ENCODE measurements at places on chromosomes 12 and 14.

DNA sequence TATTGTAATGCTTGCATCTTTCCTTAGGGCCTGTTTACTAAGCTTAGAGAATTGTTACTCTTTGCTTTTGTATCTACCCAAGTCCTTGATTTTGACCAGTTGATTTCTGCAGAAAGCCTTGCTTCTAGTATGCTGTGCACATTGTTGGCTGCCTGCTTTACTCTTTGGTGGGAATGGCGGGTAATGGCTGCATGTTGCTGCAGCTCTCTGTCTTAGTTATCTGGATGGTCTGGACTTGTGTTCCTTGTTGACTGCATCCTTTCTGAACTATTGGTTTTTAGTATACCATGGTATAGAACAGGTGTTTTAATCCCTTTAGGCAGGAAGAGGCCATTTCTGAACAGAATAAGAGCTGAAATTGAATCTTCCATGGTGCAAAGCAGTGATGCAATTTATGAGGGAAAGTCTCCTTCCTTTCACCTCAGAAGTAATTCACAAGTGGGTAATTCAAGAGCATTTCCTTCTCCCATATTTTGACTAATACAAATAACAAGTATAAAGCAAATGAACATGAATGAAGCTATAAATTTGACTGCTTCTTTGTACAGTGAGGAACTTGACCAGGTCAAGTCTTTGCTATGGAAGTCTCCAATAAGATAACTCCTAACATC is 466.4 kb downstream of the NPAS3 start:
- DNase-seq: no peak

- DNase-seq: no peak
These were observed 309.5 kb downstream of the ATXN7L3B start for GRCh38 chr12:74847169-74847568.

GRCh38 chr14:25350021-25350420 is 300.1 kb upstream of the STXBP6 start:
- DNase-seq: no peak

- DNase-seq: no peak
These were observed 14.7 kb upstream of the SLC25A3 start for GRCh38 chr12:98578821-98579220.

DNA sequence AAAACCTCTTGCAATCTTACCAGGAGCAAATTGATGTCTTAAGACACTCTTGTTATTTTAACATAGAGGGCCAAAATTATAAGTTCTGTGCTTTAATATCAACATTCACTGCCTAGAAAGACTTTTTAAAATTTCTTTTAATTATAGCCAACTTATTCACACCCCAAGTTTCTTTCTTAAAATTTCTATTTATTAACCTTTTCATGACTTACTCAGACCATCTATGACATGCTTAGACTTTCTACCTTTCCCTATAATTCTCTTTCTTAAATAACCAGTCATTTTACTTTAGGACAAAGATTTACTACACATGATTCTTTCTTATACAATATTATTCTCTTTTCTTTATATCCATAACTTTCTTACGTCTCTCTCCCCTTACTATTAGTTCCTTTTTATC is 220.4 kb downstream of the NUBPL start:
- DNase-seq: no peak

DNA sequence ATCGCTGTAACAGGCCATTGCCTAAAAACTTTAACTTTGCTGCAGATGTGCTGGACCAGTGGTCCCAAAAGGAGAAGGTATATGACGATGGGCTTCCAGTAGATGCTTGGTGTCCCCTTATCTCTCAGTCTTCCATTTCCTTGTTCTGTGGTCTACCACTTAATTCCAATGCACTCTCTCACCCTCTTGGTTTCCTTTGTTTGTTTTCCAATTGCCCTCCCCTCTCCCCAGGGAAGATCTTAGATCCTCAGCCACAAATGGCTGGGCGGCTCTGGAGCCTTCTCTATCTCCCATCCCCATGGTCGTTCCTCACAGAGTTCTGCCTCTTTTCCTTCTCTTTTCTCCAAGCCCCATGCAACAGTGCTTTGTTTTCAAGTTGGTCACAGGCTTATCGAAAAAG is 584 bp downstream of the ACSM4 start:
- no peak for DNase-seq

- DNase-seq: no peak
These were observed 14.9 kb downstream of the GPRC5D start for GRCh38 chr12:12936983-12937491.

- DNase-seq: no peak
These were observed 233.6 kb downstream of the MED13L start for GRCh38 chr12:116043659-116044535.

DNA sequence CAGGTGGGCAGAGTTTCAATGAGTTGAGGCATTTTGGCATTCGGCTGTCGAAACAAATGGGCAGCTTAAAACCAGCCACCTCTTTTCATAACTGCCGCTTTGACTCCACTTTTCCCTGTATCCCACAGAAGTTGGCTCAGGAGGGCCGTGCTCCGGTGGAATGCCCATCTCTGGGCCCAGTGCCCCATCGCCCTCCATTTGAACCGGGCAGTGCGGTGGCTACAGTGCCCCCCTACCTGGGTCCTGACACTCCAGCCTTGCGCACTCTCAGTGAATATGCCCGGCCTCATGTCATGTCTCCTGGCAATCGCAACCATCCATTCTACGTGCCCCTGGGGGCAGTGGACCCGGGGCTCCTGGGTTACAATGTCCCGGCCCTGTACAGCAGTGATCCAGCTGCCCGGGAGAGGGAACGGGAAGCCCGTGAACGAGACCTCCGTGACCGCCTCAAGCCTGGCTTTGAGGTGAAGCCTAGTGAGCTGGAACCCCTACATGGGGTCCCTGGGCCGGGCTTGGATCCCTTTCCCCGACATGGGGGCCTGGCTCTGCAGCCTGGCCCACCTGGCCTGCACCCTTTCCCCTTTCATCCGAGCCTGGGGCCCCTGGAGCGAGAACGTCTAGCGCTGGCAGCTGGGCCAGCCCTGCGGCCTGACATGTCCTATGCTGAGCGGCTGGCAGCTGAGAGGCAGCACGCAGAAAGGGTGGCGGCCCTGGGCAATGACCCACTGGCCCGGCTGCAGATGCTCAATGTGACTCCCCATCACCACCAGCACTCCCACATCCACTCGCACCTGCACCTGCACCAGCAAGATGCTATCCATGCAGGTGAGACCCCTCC is 5.0 kb upstream of the RNU7-1 start:
- DNase-seq: no peak

DNA sequence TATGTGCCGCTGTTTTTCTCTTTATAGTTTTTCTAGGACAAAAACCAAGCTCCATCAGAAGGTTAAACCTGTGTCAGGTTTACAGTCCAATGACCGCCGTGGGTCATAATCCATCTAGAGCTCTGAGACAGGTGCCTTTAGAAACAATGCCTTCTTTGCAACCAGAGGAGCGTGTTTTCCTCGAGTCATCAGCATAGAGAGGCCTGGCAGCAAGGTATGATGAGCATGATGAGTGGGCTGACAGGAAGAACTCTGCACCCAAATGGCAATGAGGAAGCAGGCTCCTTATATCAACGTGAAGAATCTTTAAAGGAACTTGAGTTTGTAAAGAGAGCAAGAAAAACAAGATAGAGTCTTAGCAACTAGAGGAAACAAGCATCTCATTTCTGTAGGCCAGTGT is 60.5 kb upstream of the NUDT4 start:
- no peak for DNase-seq

GRCh38 chr14:91424813-91425530 is 7.4 kb upstream of the CCDC88C start:
- no peak for DNase-seq

DNA sequence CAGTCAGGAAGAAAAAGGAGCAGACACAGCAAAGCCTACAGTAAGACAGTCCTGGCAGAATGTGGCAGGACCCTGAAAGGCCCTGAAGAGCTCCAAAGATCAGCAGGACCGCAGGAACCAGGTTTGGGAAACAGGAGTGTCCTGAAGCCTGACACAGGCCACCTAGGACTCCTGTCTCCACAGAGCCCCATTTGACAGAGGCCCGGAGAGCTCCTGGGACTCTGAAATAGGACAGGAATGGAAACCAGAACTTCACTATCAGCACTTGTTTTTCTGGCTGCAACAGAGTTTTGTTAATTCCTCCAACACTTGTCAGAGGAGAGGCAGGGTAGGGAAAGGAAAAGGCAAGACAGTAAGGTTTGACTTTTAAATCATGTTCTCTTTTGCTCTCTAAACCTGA is 12.9 kb downstream of the STXBP6 start:
- DNase-seq: no peak

- peak; percentile 51 for DNase-seq
These were observed 4.1 kb downstream of the CLEC2D start for GRCh38 chr12:9673404-9674225.

GRCh38 chr12:132774159-132774558 is 12.5 kb upstream of the ANKLE2 start:
- no peak for DNase-seq

DNA sequence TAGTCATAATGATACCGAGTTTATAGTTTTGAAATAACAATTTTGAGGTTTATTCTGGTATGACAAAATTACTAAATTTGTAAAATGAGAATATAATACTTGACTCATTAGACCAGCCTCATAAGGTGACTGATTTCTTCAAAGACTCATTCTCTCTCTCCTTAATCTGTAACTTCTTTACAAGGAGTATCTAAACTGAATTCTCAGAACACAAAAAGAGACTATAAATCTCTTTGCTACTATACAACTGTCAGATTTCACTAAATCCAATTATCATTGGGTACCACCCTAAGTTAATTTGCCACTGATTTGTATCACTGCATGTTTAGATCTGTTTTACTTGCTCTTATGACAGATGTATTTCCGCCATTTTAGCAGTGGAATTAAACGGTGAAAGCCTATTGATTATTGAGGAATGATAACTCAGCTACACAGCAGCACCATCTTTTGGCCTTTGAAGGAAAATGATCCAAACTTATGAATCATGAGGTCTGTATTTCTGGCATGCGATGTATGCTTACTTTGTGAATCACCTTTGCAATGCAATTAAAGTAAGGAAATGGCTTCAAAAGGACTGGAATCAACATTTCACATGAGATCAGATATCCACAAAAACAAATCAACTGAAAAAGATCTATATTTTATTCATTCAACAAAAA is 161.2 kb downstream of the RERGL start:
- DNase-seq: no peak

DNA sequence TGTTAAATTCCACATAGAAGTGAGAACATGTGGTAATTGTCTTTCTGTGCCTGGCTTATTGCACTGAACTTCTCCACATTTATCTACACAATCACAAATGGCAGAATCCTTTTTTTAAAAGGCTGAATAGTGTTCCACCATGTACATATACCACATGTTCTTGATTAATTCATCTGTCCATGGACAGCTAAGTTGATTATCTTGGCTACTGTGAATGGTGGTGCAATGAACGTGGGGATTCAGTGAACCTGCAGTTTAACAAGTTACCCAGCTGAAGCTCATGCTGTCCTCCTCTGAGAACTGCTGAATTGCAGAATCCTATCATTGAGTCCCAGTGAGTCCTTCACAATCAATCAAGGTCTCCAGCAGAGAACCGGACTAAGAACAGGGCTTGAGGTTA is 74.9 kb downstream of the TBK1 start:
- DNase-seq: no peak

DNA sequence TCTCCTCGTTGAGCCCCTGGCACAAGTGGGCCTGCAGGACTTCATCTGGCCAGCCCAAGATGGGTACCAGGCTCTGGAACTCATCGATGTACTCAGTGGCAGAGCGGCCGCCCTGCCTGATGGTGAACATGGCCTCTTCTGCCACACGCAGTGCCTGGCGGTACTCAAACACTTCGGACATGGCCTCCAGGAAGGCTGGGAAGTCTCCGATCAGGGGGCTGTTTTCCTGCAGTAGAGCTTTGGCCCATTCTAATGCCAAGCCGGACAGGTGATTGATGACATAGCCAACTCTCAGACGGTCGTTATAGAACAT is 19.8 kb downstream of the RTL1 start:
- no peak for DNase-seq

GRCh38 chr12:127542391-127542790 is 724.6 kb upstream of the TMEM132C start:
- DNase-seq: no peak

DNA sequence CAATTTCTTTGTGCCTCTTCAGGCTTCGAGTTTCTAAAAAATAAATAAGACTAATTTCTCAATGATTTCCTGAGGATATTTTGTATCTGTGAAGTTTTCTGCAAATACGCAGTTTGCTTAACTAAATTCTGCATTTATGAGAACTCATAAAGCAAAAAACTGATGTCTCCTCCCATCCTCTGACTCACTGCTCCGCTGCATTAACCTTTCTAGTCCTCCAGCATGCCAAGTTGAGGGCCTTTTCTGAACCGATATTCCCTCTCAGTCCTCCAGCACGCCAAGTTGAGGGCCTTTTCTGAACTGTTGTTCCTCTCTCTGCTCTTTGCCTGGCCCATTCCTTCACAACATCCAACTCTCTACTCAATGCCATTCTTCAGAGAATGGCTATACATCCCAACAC is 3.2 kb downstream of the IPO8 start:
- DNase-seq: no peak

DNA sequence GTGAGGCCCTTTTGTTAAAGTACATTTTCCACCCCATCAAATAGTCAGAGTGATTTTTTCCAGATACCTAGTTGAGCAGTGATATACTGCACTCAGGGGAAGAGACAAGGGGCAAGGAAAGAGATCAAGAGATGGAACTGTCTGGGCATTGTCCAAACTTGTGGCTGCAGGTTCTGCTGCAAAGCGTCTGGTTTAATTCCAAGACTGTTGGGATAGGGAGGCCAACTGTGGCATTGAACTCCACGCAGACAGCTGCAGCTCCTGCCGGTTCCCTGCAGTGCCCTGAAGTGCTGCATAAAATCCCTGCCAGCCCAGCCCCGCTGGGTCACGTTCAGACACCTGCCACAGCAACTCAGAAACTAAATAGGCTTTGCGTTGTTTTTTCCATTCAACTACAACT is 30.5 kb downstream of the RPH3A start:
- no peak for DNase-seq

DNA sequence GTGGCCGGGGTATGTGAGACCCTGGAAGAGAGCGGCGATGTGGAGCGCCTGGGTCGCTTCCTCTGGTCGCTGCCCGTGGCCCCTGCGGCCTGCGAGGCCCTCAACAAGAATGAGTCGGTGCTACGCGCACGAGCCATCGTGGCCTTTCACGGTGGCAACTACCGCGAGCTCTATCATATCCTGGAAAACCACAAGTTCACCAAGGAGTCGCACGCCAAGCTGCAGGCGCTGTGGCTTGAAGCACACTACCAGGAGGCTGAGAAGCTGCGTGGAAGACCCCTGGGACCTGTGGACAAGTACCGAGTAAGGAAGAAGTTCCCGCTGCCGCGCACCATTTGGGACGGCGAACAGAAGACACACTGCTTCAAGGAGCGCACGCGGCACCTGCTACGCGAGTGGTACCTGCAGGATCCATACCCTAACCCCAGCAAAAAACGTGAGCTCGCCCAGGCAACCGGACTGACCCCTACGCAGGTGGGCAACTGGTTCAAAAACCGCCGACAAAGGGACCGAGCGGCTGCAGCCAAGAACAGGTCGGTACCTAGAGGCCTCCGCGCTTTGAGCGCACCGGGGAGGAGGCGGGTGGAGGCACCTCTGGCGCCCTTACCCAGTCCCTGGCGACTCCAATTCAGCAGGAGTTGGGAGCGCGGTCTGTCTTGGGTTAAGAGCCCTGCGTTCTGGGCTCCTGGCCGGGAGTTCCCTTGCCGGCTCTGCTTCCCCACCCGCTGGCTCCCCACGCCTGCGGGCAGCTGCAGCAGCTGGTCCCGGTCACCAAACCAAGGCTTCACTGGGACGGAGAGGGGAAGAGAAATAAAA is 700 bp downstream of the SIX6 start:
- no peak for DNase-seq

- DNase-seq: no peak
These were observed 11.1 kb upstream of the EPS8 start for GRCh38 chr12:15800278-15800677.

- DNase-seq: no peak
These were observed 52.7 kb downstream of the KCNA5 start for GRCh38 chr12:5096241-5096924.

All from stimulated activated CD4-positive, alpha-beta T cell treated with anti-CD3 and anti-CD28 coated beads, Interleukin-4, amount 100 ng/mL, for 1 hour (primary cell).